Renal cortical epithelial cell (primary cell): ENCODE measurements at places on chromosomes 4 and X.

DNA sequence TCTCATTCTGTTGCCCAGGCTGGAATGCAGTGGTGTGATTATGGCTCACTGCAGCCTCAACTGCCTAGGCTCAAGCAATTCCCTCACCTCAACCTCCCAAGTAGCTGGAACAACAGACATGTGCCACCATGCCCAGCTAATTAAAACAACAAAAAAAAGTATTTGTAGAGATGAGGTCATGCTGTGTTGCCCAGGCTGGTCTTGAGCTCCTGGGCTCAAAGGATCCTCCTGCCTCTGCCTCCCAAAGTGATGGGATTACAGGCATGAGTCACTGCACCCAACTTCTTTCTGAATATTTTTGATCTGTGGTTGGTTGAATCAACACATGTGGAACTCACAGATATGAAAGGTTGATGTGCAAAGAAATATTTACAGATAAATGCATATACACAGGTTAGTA, 18.5 kb upstream of the SEPTIN11 start:
- DNase-seq, result no peak

DNA sequence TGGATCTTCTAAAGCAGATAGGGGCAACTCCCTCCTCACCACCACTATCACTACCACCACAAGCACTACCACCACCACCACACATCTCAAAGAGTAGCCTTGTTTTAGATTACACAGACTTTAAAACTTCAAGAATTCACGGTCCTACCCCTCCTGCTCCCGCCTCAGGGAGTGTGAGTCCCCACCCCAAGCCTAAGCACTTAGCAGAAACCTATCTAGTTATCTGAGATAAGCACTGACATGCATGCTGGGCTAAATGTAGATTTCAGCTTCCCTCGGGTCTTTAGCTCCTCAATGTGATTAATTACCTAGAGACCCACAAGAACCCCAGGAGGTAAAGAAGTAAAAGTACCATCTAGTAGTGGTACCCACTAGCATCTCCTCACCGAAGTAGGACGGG, 775 bp downstream of the AMOT start:
- no peak for DNase-seq

DNA sequence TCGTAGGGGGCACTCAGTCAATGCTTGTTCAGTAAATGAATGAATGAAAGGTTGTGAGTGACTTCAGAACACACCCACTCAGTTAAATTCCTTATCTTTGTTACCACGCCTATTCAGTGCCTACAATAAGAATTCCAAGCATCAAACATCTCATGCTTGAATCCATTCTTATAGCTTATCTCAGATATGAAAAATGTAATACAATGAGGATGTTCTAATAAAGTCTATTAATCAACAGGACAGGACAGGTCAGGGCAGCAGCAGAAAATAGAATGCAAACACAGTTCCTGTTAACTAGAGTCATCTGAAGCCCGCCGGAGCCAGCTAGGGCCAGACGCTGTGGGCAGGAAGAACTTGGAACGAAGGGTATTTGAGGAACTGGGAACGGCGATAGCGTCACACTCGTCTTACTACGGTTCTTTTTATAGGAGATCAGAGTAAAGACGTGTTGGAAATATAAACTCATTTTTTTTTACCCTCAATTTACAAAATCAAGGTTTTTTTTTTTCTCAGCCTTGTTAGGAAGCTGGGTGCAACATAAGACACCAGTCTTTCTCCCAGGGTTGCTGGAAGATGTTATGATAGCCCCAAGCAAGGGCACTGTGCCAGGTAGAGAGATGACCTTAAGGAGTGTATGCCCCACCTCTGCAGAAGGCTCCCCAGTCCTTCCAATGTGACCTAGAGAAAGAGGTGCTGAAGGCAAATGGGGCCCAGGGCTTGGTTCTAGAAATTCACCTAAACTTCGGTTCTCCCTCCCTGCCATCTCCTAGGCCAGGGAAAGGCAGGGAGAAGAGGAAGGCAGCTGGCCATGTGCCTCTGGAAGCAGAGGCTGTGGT, 48.3 kb downstream of the SEL1L3 start:
- peak; percentile 19 for DNase-seq

GRCh38 chrX:48694776-48695533, 1.6 kb upstream of the SUV39H1 start:
- no peak for DNase-seq

GRCh38 chr4:47060561-47060960, 29.2 kb downstream of the GABRB1 start:
- DNase-seq, result no peak

DNA sequence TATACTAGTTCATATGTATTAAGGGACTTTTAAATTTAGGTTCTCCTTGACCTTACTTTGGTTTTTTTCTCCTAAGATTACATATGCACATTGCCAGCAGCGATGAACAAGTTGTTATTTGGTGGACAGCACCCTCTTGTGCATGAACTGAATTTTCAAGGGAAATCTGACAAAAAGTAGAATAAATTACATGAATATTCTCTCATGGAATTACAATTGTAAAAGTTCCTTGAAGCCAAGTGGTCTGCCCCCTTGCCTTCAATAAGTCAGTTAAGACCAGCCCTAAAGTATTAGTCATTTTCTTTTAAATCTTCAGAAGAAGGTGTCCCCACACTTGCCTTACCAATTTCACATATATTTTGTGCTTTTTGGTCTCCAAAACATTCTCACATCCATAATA, 30.7 kb upstream of the SMARCA5 start:
- DNase-seq, result peak; percentile 61

GRCh38 chr4:108135549-108136209, 33.1 kb downstream of the LEF1 start:
- no peak for DNase-seq

DNA sequence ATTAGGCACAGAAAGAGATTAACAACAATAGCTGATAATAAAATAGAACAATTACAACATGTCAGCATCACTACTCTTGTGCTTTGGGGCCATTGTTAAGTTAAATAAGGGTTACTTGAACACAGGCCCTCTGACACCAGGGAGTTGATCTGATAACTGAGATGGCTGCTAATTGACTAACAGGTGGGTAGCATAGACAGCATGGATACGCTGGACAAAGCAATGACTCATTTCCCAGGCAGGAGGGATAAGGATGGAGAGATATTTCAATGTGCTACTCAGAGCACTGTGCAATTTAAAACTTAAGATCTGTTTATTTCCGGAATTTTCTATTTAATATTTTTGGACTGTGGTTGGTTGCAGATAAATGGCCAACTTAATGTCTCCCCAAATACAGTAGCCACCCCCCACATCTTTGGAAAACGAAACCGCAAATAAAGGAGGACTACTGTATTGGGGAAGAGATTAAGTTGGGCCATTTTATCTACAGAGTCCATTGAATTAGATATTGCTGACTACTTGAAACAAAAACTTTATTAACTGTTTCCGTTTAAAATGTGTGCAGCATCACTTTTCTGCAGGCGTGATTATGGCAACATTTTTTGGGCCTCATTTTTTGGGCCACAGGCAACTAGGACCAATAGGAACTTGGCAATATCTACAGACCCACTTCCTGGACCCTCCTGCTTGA, 200.6 kb upstream of the KLF3 start:
- no peak for DNase-seq

- no peak for DNase-seq
Observed at GRCh38 chr4:177411996-177412395, 30.2 kb downstream of the AGA start.

DNA sequence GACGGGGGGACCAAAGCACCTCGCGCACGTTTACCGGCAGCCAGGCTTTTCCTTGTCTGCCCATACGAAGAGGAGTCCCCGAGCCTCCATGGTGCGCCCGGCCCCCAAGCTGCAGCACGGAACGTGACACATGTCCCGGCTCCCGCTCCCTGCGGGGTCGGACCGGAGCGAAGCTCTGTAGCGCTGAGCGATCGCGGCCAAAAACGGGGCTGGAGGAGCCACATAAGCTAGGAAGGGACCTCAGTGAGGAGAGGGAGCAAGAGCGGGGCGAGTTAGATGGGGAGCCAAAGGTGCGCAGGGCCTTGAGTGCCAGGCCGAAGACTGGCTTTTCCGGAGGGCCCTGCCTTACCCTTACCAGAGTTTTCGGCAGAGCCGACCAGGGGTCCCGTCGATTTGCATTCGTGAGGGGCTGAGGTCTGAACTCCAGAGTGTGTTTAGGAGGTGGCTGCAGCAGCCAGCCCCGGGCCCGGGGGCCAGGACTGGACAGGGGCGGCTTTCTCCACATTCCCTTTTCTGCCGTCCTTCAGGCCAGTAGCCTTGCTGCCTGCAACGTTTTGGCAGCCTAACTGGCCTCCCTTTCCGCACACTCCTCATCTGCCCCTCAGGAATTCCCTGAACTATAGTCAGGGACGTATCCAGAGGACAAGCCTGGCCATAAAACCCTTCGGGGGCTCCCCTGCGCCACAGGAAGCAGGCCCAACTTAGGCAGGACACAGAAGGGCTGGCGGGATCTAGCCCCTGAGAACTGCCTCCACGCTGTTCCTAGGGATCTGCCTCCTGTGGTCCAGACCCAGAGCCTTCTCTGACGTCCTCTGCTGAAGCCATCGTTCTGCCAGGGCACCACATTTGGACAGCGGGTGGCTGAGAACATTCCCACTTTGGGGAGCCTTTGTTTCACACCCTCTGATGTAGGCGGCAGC, 689 bp downstream of the SSR4 start:
- DNase-seq, result no peak

DNA sequence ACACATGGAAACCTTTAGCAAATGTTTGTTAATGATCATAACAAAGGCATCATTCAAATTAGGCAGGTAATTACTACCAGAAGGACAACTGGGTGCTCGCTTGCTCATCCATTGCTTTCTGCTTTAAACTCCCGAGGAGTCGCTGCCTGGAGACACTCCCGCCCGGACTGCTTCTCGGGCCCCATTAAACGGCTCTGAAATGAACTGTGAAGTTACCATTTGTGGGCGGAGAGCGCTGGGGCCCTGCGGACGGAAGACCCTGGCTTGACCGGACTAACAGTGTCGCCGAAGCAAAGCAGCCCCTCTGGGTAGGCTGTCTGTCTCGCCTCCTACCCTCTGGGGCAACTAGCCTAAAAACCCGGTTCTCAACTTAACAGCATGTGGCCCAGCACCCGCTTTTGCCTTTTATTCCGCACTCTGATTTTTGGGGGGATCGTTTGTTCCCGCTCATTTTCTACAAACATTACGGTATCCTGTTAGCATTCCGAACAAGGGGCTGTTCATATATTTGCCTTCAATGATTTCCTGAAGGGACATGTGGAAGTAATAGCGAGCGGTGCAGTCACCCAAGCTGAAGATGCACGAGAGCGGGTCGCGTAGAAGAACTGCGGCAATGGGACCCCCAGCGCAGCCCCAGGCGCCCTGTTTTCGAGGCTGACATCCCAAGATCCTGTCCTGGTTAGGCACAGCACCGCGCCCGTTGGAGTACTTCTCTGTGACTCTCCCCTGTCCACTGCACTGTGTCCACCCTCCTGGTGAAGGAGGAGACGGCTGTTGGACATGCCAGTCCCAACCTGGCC, 1.6 kb upstream of the PDGFRA start:
- no peak for DNase-seq

GRCh38 chr4:150216726-150217125, 138.5 kb downstream of the DCLK2 start:
- no peak for DNase-seq

DNA sequence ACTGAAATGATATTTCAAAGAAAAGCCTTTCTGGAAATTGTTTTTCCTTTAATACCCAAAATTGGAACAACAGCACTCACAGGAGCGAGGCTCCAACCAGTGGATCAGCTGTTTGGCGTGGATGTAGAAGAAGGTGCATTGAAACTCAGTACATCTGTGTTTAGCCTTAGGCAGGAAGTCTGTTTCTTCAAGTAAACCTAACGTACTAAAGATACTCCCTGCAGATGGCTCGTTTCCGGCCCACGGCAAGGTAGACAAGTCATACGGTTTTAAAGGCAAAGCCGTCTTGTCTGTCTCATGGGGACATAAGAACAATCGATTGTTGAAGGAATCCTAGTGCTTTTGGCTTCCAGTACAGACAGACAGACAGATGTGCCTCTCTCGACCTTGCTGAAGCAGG, 50.0 kb upstream of the CLCN4 start:
- no peak for DNase-seq

GRCh38 chr4:84379917-84380641, 119.0 kb downstream of the NKX6-1 start:
- peak; percentile 98 for DNase-seq

GRCh38 chr4:55397126-55397436, 1.3 kb downstream of the TMEM165 start:
- DNase-seq, result no peak

DNA sequence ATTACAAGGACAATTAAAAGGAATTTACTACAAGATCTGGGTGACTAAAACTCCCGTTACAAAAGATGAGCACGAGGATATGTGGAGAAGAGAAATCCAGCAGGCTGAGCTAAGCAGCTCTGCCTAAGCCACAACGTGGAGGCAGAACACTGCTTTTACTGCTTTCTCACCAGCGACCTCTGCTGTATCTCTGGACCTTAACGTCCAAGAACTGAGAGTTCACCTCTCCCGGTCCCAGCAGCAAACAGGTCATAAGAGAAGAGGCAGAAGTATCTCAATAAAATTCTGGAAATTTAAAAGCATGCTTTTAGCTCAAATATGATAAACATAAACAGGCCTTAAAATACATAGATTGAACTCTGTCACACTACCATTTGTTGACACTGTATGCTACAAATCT, 81.0 kb downstream of the ADGRA3 start:
- DNase-seq, result peak; percentile 71

DNA sequence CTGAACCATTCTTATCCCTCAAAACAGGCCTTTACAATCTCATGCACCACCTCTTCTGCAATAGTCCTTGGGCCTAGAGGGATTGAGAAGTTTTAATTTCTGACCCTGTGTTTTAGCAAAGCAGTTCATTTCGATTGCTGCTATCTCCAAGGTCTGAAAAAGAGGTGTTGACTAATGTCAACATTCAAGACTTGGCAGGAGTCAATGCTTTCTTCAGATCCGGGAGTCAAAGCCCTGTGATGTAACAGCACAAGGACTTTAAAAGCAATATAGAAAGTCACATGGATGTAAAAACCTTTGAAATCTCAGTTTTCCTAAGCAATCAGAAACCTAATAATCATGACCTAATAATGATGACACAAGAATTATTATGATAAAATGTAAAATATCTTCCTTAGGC, 133.8 kb downstream of the ADAM29 start:
- no peak for DNase-seq

- no peak for DNase-seq
Observed at GRCh38 chr4:8735236-8736089, 136.2 kb downstream of the HMX1 start.

DNA sequence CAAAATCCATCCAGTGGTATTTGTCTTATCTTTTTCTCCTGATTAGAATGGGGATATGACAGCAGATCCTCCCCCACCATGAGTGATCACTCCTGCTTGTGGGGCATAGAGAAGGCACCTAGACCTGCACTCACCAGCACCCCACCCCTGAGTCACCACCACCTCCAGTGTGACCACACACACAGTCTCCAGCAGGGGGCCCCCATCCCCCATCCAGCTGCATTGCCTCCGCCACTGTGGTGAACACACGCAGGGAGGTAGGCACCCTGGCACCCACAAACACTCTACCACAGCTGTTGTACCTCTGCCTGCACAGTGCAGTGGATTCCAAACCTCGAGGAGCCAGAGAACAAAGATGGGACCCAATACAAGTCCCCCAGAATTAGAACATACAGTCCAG, 9.0 kb upstream of the MAGEA8 start:
- DNase-seq, result peak; percentile 4
